Naive thymus-derived CD8-positive, alpha-beta T cell (primary cell): ENCODE measurements at places on chromosomes 4 and X. TPM values are rescaled to one million over a fixed set of nuclear protein-coding genes. Genes with fewer than 3 reads are reported as not detected.

Gene KLKB1
- total RNA-seq, result 2.9 TPM

Gene HSFX3
- total RNA-seq, result not detected

Gene ZNF280C
- 6.7 TPM for total RNA-seq

Gene TEC
- total RNA-seq, result 4.7 TPM

Gene TLR10
- 2.0 TPM for total RNA-seq

Gene GATA1
- not detected for total RNA-seq

DNA sequence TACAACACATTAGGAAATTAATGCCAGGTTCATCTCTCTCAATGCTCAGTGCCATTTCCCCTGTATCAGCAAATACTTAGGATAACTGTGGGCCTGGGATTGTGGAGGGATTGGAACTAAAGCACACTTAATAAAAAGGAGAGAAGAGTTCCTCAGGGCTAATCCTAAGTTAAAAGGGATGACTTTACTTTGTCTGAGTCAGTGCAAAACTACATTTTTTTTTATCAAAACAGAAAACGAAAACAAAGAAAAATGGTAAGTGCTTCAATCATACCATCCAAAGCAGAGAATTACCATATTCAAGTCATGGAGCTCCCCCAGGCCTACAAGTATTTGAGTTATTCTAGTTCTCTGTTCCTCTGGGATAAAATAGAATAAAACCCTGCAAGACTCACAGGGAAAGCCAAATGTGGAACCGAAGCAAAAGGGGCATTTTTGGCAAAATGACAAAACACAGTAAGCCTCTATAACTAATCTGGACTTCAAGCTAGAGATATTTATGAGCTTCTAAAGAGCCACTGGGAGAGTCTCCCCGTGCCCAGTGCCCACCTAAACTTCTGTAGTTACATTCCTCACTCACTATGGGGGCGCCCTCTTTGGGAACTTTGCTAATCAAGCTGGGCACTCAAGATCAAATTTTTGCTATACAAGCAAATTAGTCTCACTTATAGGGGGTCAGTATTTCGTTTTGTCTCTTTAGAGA is 53.4 kb downstream of the PALLD start:
- DNase-seq, result no peak

DNA sequence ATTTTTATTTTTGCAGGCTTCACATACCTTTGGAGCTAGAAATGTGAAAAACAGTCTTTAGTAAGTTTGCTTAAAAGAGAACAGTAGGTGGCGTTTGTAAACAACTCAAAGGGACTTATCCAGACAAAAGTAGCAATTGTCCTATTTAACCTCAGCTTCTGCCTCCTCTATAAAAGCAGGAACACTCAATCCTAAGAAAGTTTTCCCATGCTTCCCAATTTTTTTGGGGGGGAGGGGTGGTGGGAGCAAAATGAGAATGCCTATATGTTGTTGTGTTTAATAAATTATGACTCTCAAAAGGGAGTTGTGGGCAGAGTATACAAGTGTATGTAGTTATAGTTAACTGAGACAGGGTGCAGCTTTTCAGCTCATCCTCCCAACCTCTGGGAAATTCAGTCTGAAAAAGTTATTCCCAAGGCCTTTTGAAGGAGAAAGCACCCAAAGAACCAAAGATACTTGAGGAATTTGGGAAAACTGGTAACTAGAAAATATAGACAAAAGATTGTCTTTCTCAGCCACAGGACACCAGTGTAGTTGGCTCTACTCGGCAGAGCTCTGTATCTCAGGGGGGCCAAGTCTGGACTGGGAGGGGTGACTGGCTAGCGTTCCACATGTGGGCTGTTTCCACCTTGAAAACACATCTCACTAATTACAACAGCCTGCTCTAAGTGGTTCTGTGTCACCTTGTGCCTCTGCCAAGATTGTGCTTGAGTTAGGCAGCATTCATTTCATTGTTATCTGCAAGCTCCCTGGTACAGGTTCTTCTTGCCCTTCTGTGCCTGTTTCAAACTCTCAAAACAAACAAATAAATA is 2.8 kb downstream of the SFRP2 start:
- DNase-seq, result peak; percentile 23

DNA sequence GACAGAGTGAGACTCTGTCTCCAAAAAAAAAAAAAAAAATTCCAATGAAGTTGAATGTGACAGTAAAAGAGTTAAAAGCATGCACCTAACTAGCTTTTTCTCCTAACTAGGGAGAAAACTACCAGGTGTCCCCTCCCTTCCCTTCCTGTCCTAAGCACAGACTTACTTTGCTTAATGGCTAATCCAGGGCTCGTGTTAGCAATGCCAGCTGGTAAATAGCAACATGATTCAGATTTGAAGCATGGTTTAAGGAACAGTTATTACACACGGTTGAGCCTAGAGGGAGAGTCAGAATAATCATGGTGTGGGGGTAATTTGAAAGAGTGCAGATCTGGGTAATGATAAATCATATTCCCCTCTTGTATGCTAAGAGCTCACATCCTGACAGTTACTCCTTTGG is 338.3 kb downstream of the STIM2 start:
- DNase-seq, result no peak

DNA sequence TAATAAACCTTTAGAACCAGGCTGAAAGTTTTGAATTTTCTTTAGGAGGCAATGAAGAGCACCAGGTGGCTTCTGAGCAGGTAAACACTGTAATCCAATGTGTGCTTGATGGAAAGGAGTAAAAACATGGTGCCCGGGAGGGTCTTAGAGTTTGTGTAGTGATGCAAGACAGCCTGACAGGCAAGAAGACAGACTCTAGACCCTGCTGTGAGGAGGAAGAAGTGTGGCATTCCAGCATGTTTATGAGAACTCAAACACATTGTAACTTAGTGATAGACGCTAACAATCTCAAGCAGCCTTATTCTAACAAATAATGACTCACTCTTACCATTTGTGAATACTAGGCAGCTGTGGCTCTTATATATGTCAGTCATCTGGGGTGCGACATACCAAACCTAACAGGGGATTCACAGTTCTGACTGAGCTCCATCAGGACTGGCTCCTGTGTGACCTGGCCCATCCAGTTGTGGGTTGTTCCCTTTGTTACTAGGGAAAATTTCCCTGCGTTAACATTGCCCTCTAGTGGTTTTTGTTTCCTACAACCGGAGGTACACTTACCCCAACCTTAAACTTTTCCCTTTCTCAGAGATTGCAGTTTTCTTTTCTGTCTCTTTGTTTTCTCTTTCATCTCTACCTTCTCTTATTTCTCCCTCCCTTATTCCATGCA is 53.8 kb downstream of the VSIG4 start:
- DNase-seq, result peak; percentile 8

DNA sequence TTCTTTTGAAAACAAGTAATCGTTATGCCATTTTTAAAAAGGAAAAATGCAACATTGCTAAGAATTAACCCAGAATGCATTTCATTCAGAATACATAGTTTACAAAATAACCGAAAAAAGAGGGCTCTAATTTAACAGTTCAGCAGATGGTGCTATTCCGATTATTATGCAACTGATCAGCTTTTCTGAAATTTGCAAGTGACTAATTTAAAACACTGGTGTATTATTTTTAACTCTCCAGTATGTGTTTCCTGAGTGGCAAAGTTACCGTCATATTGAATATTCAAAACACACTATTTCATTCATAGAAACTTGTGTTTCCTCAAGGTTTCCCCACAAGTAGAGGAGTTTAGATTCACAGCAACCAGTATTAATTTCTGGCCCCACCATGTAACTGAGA is 21.1 kb downstream of the ZBTB49 start:
- no peak for DNase-seq

DNA sequence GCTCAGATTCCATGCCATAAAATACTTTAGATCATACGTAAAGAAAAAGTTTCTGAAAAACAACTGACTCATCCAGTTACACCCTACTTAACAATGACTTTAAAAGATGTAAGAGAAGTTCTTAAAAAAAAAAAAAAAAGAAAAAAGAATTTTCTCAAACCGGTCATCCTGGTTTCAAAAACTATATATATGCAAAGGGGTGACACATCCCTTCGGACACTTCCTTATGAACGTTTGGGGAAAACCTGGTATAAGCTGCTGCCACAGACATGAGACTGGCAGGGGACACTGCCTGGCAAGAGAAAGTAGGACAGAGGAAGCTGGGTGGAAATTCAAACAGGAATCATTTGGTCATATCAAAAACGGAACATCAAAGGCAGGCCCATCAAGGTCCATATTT is 81.2 kb upstream of the PRSS48 start:
- no peak for DNase-seq

- no peak for DNase-seq
Measured at GRCh38 chr4:158778156-158778711, 9.4 kb downstream of the FNIP2 start.

DNA sequence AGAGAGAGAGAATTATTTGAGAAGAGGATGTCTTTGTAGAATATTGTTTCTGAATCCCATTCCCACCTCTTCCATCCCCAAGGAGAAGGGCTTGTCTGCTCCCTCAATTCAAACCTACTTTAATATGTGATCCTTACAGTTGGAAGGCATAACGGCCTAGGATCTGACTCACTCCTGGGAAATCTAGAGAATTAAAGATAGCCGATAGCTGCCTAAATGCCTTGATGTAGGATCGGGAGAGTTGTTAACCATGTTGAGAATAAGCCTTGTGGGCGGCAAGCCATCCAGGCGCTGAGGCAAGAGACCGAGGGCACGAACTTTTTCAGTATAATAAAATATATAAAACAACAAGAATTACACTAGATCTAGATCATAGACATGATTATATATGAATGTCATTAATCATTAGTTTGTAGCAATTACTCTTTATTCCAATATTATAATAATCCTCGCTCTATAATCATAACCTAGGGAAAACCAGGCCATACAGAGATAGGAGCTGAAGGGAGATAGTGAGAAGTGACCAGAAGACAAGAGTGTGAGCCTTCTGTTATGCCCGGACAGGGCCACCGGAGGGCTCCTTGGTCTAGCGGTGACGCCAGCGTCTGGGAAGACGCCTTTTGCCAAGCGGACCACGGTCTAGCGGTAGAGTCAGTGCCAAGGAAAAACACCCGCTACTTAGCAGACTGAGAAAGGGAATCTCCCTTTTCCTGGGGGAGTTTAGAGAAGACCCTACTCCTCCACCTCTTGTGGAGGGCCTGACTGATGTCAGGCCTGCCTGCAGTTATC is 13.5 kb downstream of the EMCN start:
- no peak for DNase-seq

DNA sequence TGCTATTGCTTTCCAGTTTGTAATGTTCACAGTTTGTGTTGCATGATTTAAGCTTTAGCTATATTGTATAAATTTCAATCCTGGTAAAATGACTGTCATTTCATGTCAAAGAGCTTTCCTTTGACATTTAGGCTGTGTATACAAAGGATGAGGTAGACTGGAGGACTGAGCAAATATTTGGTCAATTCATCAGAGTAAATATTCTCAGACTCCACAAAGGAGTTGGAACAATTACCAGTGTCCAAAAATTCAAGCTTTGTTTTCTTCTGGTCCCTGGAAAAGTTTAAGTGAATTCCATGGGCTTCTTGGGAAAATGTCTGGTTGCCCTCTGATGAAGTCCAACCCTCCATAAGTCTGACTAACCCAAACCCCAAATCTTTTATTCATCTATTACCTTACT is 682.4 kb downstream of the DACH2 start:
- no peak for DNase-seq

- DNase-seq, result no peak
Measured at GRCh38 chr4:6372649-6373525, 99.5 kb downstream of the PPP2R2C start.

- DNase-seq, result no peak
Measured at GRCh38 chr4:22672519-22672918, 20.2 kb upstream of the GBA3 start.

DNA sequence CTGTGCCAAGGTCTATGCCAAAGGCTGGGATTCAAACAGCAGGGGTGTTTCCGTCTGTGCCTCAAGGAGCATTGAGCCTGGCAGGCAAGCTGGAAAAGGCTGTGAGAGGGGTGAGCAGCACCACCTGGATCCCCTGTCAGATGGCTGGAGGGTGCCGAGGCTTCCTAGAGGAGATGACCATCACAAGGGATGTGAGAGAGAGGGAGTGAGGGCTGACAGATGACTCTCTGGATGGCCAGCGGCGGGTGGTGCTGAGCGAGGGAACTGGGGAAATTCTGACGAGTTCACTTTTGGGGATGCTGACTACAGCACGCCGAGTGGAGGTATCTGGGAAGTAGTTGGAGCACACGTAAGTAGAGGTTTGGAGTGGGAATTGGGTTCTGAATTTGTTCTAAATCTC is 22.6 kb upstream of the CYP4V2 start:
- no peak for DNase-seq

- no peak for DNase-seq
Measured at GRCh38 chr4:112060212-112060611, 85.0 kb upstream of the FAM241A start.

DNA sequence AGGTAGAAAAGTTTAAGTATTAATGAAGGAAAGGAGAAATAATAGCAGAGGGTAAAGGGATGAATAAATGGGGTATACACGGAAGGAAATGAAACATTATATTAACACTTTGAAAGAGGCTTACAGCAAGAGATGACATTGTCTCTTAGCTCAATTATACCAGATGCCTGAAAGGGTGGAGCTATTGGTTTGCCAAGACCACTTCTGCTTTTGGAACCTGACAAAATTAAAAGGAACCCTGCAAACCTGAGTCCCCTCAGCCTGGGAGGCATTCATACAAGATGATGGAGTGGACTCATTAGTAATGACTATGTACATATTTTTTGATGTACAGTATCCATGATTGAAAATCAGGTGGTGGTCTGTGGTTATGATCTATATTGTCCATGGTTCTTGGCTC is 45.1 kb upstream of the HPF1 start:
- no peak for DNase-seq

DNA sequence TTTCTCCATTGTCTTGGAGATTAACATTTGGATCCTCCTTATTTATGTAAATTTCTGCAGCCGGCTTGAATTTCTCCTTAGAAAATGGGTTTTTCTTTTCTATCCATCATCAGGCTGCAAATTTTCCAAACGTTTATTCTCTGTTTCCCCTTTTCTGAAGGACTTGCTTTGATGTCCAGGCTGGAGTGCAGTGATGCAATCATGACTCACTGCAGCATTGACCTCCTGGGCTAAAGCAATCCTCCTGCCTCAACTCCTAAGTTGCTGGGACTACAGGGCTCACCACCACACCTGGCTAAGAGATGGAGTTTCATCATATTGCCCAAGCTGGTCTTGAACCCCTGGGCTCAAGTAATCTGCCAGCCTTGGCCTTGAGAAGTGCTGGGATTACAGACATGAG is 144.0 kb upstream of the ZXDB start:
- no peak for DNase-seq

- no peak for DNase-seq
Measured at GRCh38 chrX:9471571-9471985, 6.7 kb downstream of the TBL1X start.

GRCh38 chr4:42562016-42562415 is 94.9 kb downstream of the ATP8A1 start:
- no peak for DNase-seq

DNA sequence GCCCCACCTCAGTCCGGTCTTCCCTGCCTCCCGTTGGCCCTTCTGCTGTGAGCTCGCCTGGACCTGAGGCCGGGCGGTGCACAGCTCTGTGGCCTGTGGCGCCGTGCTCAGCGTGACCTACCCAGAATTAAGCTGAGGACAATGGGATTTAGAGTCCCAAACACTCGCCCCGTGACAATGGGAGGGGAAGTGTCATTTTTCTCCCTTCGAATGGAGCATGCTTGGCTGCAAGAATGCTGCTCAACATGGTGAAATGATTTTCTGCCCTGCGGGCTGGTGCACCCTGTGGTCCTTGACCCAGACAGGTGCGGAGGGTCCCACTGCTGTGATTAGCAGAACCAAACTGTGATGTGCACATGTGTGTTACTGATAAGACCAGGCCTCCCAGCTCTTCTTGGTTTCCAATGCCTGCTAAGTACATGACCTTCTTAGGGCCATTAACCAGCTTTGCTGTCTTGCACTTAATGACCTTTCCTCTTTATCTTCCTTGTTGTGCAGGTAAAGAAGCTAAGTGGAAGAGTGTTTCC is 772 bp downstream of the EOLA1 start:
- no peak for DNase-seq
